ENCODE measurements at places on chromosomes 4 and X. TPM values are rescaled to one million over a fixed set of nuclear protein-coding genes. Genes with fewer than 3 reads are reported as not detected.

- DNase-seq = no peak
Observed at GRCh38 chr4:7910952-7911578, 28.6 kb downstream of the AFAP1 start.

- DNase-seq = peak; percentile 19
Observed at GRCh38 chrX:115330498-115331168, 41.1 kb downstream of the LUZP4 start.

- DNase-seq = no peak
Observed at GRCh38 chr4:90328558-90328957, 201.4 kb downstream of the CCSER1 start.

DNA sequence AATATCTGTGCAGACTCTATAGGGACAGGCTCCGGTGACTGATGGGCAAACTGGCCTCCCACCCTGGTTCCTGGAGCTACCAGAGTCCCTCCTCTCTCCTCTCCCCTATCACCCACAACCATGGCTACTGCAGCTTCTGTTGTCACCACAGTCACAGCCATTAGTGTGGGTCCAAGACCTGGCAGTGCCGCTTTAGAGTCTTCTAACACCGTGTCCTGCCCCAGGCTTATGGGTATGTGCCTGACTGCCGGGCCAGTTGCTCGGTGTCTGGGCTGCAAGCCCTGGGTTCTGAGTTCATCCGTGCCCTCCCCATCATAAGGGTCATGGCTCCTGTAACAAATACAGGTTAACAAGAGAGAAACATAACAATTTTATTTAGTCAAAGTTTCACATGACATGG is 85.4 kb downstream of the FNIP2 start:
- no peak for DNase-seq

DNA sequence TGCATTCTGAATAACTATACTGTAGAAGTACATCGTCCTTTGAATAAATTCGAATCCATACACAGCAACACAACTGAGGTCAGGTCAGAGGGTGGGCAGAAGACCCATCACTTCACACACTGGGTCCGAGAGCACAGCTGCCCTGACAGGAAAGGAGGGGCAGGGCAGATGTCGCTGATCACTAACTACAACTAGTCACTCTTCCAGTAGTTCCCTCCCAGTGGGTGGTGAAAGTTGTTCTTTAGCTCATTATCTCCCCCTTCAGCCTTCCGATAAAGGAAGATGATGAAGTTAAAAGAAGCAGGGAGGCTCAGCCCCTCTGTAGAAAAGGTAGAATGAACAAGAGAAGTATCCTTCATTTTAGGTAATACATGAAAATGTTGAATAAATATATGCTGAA is 278.9 kb downstream of the INPP4B start:
- DNase-seq = no peak

NMU gene
- 6.3 TPM for total RNA-seq

DNA sequence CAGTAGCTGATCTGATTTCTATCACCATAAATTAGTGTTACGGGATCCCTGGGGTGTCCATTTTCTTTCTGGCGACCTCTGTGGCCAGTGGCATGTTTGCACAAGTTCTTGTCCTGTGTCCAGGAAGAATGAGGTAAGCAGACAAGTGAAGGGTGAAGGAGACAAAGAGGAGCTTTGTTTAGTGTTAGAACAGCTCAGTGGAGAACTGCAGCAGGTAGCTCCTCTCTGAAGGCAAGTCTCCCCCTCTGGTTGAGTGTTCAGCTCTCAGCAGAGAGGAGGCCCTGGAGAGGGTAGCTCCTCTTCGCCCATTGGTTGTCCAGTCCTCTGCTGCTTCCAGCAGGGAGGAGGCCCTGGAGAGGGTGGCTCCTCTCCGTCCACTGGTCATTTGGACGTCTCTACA is 47.2 kb downstream of the DMP1 start:
- DNase-seq = no peak

DNA sequence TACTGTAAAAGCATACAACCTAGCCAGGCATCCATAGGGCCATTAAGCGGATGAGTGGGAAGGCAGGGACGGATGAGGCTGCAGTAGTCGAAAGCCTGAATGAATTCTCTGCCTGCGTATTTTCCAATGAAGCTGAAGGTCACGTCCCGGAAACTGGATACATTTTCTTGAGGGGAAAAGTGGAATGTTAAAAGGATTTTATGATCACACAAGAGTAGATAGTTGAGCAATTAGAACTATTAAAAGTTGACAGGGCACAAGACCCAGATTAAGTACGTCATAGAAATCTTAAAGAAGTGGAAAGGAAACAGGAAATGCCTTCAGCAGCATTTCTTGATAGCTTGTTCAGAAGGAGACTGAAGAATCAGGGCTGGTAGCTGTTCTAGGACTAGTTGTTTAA is 98.3 kb upstream of the CXXC4 start:
- DNase-seq = no peak

GRCh38 chrX:138710866-138711341 is 613 bp downstream of the FGF13 start:
- peak; percentile 29 for DNase-seq

DNA sequence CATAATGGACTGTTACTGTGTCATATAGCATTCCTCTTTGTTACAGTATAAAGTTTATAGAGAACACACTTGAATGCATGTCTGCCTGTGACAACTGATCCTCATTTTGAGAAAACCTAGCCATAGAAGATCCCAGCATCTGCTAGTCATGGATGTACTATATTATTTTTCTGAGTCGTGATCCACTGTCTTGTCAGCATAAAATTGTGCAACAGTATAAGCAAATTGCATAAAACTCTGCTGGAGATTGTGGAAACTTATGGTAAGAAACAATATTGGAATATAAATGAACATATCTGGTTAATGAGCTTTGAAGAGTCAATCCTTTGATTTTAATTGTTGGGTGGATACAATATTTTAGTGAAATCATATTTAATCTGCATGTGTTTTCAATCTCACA is 3.6 kb downstream of the NEIL3 start:
- DNase-seq = no peak

GRCh38 chrX:71953946-71954345 is 43.3 kb downstream of the NHSL2 start:
- no peak for DNase-seq

GDPD2 gene
- total RNA-seq = 0.13 TPM

GRCh38 chrX:38636949-38637819 is 75.8 kb downstream of the TSPAN7 start:
- no peak for DNase-seq

- DNase-seq = no peak
Observed at GRCh38 chr4:2795893-2796848, 3.3 kb downstream of the SH3BP2 start.

GRCh38 chr4:143435955-143436354 is 77.5 kb upstream of the SMARCA5 start:
- no peak for DNase-seq
